Ovary (tissue), 10 donors: ENCODE measurements at places on chromosomes 3 and 15.

DNA sequence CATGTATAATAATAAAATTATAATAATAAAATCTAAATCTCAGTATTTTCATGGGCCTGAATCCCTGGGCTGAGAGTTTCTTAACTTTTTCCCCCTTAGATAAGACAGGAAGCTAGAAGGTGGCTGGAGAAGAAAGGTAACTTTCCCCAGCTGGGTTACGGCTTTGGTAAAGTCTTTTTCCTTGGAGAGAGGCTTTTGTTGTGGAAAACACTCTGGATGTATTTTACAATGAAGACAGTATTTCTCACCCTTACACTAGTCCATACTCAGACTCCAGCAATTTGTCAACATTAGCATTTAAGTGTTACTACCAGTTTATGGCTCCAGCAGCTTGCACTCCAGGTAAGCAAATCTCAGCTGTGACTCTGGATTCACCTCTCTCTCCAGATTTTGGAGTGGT is 34.9 kb downstream of the APH1B start:
- DNase-seq: no peak

DNA sequence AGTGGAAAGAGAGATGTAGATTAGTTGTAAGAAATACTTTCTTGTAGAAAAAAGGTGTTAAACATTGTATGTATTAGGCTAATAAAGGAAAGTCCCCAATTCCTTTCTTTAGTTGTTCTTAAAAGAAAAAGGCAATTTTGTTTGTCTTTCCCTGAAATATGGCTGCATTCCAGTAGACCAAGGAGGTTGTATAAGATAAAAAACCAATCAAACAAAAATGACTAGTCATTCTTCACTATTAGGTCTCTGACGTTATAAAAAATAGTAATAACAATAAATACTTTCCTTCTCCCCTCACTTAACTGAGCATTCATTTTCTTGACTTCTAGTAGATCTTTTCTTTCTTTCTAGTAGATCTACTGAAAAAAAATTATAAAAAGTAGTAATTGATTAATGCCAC is 8.6 kb upstream of the PPM1L start:
- no peak for DNase-seq

GRCh38 chr3:46399557-46399956 is 7.3 kb downstream of the CCR5AS start:
- no peak for DNase-seq

DNA sequence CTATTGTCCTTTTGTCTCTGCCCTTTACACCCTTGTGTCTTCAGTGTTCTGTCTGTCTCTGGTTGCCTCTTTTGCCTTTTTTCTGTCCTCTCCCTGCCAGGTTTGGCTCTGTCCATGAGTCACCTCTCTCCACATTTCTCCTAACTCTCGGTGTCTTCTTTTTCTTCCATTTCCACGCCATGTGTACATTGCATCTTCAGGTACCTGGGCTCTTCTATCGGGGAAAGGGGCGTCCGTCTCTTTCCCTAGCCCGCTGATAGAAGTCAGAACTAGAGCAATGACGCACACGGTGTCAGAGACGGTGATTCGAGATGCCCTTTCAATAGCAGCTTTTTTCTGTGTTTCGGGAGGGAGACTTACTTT is 641 bp downstream of the OPA1 start:
- no peak for DNase-seq

GRCh38 chr3:172856795-172857742 is 106.5 kb downstream of the ECT2 start:
- no peak for DNase-seq

GRCh38 chr3:155595371-155595770 is 149.5 kb downstream of the PLCH1 start:
- DNase-seq: no peak

DNA sequence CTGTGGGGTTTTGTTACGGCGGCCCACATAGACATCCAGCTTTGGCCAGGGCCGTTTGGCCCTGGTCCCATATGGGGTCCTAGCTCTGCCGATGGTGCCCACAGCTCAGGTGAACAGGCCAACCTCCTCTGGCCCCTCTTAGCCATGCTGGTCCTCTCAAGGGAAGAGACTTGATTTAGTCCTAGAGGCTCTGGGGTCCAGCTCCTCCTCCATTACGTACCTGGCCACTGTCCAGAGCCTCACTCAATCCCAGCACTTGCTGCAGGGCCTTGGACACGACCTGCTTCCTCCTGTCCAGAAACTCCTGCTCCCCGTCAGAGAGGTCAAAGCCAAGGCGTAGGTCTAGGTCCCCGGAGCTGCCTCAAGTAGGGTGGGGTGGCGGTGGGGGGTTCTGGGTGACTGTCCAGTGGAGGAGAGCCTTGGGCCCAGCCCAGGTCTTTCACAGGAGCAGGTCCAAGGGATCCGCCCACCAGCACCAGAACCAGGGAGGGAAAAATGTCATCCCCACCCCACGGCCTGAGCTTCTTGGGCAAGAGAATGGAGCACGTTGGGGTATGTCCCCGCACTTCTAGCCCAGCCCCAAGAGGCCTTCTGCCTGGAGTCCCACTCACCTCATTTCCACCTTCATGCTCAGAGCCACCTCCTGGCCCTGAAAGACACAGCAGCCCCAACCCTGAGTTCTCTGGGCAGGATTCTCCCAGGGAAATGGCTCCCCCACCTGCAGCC is 6.8 kb downstream of the PLA2G4F start:
- no peak for DNase-seq

- DNase-seq: no peak
Observed at GRCh38 chr15:68407886-68408881, 23.8 kb downstream of the ITGA11 start.

DNA sequence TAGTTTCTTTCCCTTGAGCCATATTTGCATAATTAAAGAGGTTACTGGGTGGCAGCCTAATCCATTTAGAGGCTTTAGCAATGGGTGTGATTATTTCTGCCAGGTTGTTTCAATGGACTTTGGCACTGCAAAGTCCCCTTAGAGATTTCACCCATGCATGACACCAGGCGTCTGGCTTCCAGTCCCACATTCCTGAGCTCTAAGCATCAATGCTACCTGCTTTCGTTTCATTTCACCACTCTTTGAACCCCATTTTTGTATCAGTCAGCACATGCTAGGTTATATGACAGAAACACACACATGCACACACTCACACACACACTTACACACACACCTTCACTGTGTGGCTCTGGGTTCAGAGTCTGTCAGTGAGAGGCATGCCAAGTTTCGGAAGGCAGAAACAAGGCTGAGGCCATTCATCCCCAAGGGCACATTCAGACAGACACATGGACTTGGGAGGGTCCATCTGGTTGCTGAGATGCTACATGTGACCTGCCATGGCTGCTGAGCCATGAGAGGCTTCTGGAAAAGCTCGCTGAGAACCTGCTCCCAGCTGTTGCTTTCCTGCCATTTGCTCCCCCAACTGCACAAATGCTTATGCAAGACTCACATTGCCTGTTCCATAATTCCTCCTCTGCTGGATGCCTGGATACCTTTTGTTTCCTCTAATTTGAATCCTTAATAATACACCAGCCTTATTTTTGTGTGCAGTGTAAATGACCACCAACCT is 354.1 kb downstream of the GABRG3 start:
- no peak for DNase-seq

GRCh38 chr3:187999821-188000220 is 154.1 kb upstream of the LPP start:
- DNase-seq: no peak

- no peak for DNase-seq
Observed at GRCh38 chr15:101427606-101428487, 61.7 kb downstream of the PCSK6 start.

DNA sequence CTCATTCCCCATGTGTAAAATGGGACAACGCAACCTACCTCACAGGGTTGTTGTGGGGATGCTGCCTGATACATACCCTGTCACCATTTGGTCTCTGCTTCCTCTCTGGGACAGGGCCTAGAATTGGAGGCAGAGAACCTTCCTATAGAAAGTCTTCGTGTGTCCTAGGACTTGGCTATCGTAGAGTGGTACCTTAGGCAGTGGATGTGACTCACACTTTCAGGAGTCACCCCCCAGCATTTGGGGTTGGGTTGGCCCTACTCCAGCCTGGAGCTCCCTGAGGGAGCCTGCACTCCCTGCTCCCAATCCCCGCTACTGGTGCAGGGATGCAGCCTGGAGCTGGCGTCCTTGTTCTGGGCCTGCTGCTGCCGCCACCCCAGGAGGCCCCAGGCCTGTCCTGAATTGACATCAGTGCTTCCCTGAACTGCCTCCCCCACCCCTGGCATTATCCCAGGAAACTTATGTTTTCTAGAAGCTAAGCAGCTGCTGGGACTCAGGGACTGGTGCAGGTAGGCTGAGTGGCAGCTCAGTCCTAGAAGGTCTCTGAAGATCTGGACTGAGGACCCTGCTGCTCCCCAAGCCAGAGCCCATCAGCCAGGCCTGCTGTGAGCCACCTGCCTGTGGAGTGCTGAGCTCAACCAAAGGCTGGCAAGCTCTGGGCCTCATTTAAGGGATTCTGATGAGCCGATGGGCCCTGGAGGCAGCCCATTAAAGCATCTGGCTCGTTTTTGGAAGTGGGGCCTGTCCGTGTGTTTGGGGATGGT is 9.9 kb downstream of the C15orf39 start:
- no peak for DNase-seq

- DNase-seq: no peak
Observed at GRCh38 chr3:142916605-142917004, 27.7 kb upstream of the PCOLCE2 start.

- no peak for DNase-seq
Observed at GRCh38 chr3:141052201-141053069, 1.3 kb downstream of the SPSB4 start.

DNA sequence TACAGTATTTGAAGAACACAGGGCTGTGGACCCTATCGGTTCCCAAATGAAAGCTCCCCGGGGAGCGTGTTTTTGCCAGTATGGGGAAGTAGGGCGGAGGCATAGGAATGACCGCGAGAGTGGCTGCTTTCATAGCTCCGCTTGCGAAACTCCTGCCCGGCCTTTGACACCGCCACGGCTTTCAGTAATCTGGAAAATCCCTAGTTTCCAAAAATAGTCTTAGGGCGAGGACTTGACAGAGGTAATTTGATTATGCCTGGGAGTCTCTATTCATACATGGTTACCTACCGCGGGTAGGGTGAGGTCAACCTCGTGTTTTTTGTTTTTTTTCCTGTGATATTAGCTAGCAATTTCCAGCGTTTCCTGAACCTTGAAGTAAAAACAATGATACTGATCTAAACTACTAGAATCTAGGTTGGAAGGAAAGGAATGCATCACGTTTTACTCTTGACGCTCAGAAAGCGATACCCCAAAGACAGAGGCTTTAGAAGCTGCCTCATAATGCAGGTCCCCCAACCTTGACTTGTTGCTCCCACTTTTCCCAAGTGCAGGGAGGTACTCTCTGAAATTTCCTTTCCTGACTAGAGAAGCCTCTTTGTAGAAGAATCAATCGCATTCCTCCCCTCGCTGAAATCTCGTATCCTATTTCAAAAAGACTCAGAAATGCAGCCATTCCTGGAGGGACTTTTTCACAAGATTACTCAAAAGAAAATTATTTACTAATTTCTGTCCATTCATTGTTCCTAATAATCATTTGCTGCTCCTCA is 894 bp upstream of the CCNL1 start:
- DNase-seq: peak; percentile 88

- DNase-seq: no peak
Observed at GRCh38 chr3:109213321-109213720, 76.8 kb downstream of the C3orf85 start.

GRCh38 chr3:38646630-38647029 is 2.9 kb downstream of the SCN5A start:
- no peak for DNase-seq

DNA sequence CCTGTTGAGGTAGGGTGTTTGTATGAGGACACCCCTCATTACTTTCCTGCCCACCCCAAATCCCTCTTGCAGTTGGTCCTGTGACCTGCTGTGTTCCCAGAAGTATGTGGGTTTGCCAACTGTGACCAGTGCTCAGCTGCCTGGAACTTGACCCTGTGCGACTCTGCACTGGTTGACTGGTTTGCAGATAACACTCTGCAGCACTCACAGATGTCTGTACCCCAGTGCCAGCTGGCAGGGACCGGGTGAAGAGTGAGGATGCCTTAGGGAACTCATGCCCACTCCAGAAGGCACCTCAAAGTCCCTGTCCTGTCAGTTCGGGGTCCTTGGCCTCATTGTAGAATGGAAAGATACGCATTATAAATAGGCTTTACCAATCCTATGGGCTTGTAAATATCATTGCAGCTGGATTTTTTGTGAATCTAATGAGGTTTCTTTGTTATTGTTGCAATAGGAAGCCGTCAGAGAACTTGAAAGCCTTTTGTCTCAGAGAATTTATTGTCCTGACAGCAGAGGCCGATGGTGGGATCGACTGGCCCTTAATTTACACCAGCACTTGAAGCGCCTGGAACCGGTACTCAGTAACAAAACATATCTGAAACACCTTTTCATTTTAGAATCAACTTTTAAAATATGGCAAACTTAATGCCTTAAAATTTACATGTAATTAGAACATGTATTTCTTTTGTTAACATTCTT is 18.2 kb downstream of the FAN1 start:
- no peak for DNase-seq

GRCh38 chr15:39181940-39182339 is 398.9 kb upstream of the THBS1 start:
- DNase-seq: no peak

DNA sequence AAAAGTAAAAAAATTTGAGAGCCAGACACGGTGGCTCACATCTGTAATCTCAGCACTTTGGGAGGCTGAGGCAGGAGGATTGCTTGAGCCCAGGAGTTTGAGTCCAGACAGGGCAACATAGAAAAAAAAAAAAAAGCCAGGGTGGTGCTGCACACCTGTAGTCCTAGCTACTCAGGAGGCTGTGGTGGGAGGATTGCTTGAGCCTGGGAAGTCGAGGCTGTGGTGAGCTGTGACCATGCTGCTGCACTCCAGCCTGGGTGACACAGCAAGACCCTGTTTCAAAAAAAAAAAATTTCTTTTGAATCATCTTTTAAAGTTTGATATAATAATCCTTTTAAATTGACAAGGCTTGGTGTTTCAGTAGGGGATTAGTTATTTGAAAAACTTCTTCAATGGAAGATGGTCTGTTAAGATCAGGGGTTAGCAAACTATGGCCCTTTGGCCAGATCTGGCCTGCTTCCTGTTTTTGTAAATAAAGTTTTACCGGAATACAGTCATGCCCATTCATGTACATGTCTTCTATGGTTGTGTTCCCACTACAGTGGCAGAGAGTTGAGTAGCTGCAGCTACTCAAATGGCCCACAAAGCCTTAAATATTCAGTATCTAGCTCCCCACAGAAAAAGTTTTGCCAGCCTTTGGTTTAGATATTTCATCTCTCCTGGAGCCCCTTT is 28.9 kb downstream of the CDAN1 start:
- no peak for DNase-seq

DNA sequence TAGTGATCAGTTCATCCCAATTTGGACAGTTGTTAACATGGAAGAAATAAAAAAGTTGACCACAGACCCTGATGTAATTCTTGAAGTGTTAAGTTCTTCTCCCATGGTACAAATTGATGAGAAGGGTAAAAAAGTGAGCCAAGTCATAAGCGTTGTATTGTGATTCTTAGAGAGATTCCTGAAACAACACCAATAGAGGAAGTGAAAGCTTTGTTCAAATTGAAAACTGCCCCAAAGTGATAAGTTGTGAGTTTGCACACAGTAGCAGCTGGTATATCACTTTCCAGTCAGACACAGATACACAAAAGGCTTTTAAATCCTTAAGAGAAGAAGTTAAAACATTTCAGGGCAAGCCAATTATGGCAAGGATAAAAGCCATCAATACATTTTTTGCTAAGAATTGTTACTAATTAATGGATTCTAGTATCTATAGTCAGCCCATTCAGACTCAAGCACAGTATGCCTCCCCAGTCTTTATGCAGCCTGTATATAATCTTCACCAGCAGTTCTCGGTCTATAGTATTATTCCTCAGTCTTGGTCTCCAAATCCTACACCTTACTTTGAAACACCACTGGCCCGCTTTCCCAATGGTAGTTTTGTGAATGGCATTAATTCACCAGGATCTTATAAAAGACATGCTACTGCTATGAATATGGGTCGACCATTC is 38.2 kb downstream of the CDIN1 start:
- no peak for DNase-seq
